Cerebellar cortex (tissue), 1 donor: ENCODE measurements at places on chromosomes 7 and 10.

DNA sequence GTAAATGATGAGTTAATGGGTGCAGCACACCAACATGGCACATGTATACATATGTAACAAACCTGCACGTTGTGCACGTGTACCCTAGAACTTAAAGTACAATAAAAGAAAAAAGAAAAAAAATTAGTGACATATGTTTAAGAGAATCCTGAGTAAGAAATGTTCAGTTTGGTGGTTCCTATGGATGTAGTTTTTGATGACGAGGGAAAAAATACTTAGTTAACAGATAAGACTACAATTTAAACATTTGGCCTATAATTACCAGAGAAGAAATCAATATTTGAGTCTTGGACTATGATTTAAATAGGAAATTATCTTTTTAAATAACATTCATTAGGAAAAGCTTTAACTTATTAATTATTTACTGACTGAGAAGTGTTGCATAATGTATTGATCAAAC is 39.2 kb upstream of the SLC26A3 start:
- DNase-seq = no peak

GRCh38 chr10:123879606-123880257 is 11.9 kb downstream of the CPXM2 start:
- DNase-seq = no peak

GRCh38 chr10:66214721-66215404 is 711.0 kb upstream of the LRRTM3 start:
- DNase-seq = no peak

- no peak for DNase-seq
Measured at GRCh38 chr10:57165671-57166070, 804.6 kb upstream of the ZWINT start.
